ENCODE measurements at places on chromosomes 5 and 9. TPM values are rescaled to one million over a fixed set of nuclear protein-coding genes. Genes with fewer than 3 reads are reported as not detected.
A peak's percentile ranks its signal among the peaks of the same experiment; 100 is the strongest.

DNA sequence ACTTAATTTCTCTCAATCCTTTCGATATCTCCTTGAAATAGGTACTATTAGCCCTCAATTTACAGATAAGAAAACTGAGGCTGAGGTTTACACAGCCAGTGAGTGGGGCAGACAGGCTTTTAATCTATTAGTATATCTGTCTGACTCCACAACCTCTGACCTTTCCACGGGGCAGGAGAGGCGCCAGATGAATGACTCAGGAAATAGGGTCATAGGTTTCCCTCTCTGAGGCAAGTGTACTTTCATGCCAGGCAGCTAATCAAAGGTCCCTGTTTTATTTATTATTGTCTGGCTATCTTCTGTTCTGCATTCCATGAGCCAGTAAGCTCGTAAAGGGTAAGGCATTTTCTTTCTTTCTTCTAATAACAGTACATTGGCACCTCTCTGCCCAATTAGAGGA, 79.6 kb upstream of the KLF4 start:
- no peak overlapping the region for H3K27ac ChIP-seq
- DNase-seq: no peak
- no peaks in the 10 kb centered on the region for H3K36me3 ChIP-seq
- H3K4me3 ChIP-seq: no peak overlapping the region
- H3K27me3 ChIP-seq: no peaks in the 10 kb centered on the region

DNA sequence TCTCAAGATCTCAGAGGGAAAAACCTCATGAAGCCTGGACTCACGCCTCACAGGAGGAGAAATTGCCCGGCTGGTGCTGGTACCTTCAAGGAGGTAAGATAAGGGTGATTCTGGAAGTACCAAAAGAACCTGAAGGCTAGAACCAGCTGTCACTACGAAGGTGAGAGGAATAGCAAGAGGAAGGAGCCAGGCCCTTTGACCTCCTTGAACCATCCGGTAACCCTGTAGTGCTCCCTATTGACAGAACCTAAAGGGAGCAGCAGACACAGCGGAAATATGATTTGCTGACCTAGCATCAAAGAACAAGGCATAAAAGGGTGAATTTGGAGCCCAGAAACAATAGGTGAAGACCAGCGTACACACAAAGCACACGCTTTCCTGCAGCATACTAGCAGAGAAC, 92.2 kb downstream of the DOCK8 start:
- no peaks in the 10 kb centered on the region for H3K36me3 ChIP-seq
- no peak overlapping the region for H3K27ac ChIP-seq
- no peak for DNase-seq

- H3K4me1 ChIP-seq: no peaks in the 10 kb centered on the region
- no peak overlapping the region for H3K4me3 ChIP-seq
- no peaks in the 10 kb centered on the region for H3K36me3 ChIP-seq
- no peak for DNase-seq
- H3K27me3 ChIP-seq: no peaks in the 10 kb centered on the region
- no peak overlapping the region for H3K27ac ChIP-seq
These were observed 217.5 kb downstream of the RAB3C start for GRCh38 chr5:58800356-58800755.

- no peaks in the 10 kb centered on the region for H3K27me3 ChIP-seq
These were observed 153.1 kb downstream of the CCDC192 start for GRCh38 chr5:127856292-127856691.

GRCh38 chr5:158905281-158905680, 194.4 kb downstream of the EBF1 start:
- H3K27me3 ChIP-seq: no peaks in the 10 kb centered on the region
- no peaks in the 10 kb centered on the region for H3K36me3 ChIP-seq
- peaks cover 23% of the 10 kb centered on the region for H3K4me1 ChIP-seq
- H3K4me3 ChIP-seq: no peak overlapping the region

- H3K4me3 ChIP-seq: no peak overlapping the region
- no peak for DNase-seq
- H3K36me3 ChIP-seq: no peaks in the 10 kb centered on the region
- no peak overlapping the region for H3K27ac ChIP-seq
- no peaks in the 10 kb centered on the region for H3K4me1 ChIP-seq
These were observed 347.3 kb downstream of the CDH12 start for GRCh38 chr5:22505891-22506290.

GRCh38 chr5:96687812-96688453, 25.8 kb downstream of the CAST start:
- peaks cover 48% of the 10 kb centered on the region for H3K4me1 ChIP-seq
- no peak for DNase-seq
- peak overlapping the region; percentile 18 for H3K4me3 ChIP-seq
- H3K27me3 ChIP-seq: no peaks in the 10 kb centered on the region

DNA sequence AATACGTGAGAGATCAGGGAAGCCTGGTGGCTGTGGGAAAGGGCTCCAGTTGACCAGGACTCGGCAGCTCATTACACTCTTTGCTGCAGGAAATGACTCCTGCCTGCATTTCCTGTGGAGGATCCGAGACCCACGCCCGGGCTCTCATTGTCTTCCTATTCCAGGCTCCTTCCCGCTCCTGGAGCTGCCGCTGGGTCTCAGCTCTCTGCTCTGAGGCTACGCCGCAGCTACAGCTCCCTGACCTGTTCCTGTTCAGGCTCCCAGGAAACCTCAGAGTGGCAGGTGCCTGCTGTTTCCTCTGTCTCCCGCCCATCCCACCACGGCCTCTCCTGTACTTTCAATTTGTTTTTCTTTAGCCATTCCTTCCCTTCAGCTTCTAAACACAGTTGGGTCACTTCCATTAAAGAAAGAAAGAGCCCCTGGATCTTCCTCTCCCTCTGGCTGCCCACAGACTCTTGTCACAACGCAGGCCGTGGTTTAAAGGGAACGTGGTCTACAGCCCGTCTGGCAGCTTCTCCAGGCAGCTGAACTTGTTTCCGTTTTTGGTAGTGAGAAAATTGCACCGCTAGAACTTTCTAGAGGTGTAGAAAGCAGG, 71.5 kb downstream of the IL6ST start:
- H3K4me1 ChIP-seq: peaks cover 4% of the 10 kb centered on the region
- H3K36me3 ChIP-seq: no peaks in the 10 kb centered on the region
- peak overlapping the region; percentile 73 for H3K4me3 ChIP-seq
- H3K27ac ChIP-seq: no peak overlapping the region
- no peaks in the 10 kb centered on the region for H3K27me3 ChIP-seq

TICAM2 gene
- total RNA-seq: 5.7 TPM

C5orf52 gene
- not detected for total RNA-seq

IL13 gene
- not detected for total RNA-seq

LEAP2 gene
- 0.49 TPM for total RNA-seq

ZNF454 gene
- 2.2 TPM for total RNA-seq
